ENCODE measurements at places on chromosomes 6 and 20. TPM values are rescaled to one million over a fixed set of nuclear protein-coding genes. Genes with fewer than 3 reads are reported as not detected.

- DNase-seq, result no peak
These were observed 124.9 kb downstream of the ADAT2 start for GRCh38 chr6:143325379-143326140.

DNA sequence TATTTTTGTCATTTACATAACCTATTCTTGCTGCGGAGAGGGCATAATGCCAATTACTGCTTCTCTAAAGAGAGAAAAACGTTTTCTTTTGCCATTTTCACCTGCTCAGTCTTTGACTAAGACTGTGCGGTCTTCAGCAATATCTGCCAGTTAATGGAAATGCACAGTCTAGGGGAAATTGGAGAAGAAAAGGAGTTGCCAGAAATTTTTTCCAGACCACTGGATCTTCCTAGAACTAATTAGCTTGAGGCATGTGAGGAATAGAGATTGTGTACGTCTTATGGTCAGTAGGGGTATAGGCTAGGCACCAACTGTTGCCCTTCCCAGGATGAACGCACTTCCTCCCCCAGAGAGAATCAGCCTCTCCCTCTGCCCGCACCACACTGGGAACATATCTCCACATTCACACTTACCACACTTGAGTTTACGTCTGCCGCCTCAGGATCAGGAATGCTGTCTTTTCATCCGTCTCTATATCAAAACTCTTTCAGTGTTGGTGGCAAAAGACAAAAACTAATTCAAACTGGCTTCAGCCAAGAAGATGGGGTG is 67.9 kb upstream of the E2F3 start:
- peak; percentile 31 for DNase-seq

DNA sequence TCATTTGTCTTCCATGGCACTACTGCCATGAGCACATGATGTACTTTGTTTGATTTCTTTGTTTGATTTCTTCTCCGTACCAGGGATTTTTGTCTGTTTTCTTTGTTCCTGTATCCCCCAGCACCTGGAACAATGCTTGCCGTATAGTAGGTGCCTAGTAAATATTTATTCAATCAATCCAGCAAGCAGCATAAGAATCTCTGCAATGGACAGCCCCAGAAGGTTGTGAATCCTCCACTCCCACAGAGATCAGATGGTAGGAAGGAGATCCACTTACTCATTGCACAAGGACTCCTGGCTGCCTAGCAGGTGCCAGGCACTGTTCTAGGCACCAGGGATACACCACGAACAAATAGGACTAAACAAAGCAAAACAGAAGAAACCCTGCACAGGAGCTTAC is 6.7 kb upstream of the SYNJ2 start:
- DNase-seq, result no peak

GRCh38 chr6:44294832-44295791 is 18.0 kb downstream of the AARS2 start:
- DNase-seq, result no peak

SPATA25 gene
- 2.5 TPM for total RNA-seq

GSTA2 gene
- not detected for total RNA-seq

LRRC1 gene
- total RNA-seq, result 19.3 TPM

EHMT2 gene
- 65.1 TPM for total RNA-seq

All from cerebellum (tissue), 4 donors.